HuH-7 (cell line): ENCODE measurements at places on chromosomes 7 and 10.

GRCh38 chr10:100303724-100304319 lies 17.3 kb upstream of the BLOC1S2 start:
- peak; percentile 47 for DNase-seq

- no peak for DNase-seq
Observed at GRCh38 chr7:156423876-156424275, 216.7 kb upstream of the RNF32 start.

DNA sequence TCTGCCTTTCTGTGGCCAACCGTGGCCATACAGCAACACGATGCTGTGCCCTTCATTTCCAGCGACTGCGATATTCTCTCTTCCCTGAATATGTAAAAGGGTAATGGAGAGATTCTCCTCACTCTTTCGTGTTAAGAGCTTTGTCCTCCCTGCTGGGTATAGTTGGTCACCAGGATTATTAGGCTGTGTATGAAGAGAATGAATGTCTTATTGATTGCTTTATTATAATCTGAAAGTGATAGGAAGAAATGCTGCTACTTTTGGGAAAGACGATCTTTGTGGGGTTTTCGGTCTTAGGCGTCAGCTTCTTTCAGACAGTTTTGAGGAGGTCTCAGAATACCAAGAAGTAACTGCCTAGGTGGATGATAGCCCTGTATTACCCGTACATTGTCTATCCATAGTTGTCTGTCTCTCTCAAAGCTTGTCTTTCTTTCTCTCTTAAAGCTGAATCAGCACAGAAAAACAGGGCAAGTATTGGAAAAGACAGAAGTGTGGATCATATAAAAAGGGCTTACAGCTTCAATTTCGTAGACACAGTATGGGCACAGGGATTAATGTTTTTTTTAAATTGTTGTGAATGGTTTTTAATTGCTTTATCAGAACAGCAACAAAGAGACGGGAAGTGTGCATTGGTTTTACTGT lies 1.2 kb downstream of the AHCYL2 start:
- no peak for DNase-seq

DNA sequence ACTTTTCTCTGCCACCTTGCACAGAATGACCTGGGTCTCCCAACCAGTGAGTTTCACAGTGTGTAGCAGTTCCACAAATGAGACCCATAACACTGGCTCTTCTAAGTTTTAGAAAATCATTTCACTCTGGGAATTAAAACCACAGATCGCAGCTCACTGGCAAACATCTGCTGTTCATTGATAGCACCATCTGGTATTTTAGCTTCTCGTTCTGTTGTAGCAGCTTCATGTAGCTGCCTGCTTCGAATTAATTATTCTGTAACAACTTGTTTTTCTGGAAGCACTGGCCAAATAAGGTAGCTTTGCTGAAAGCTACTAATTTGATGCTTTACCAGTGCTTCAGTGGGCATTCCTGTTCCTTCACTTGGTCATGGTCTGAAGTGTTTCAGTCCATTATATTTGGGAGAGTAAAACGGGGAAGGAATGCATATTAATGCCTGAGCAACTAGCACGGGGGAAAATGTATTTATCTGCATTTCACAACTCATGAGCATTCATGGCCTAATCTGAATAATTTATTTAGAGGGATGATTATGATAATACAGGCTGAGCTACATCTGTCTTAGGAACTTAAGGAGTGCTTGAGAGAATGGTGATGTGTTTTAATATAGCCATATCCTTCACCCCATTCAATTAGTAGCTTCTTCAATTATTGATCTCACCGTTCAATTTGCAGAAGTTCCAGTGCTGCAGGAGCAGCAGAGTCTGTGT lies 447.4 kb downstream of the XPNPEP1 start:
- DNase-seq, result no peak

DNA sequence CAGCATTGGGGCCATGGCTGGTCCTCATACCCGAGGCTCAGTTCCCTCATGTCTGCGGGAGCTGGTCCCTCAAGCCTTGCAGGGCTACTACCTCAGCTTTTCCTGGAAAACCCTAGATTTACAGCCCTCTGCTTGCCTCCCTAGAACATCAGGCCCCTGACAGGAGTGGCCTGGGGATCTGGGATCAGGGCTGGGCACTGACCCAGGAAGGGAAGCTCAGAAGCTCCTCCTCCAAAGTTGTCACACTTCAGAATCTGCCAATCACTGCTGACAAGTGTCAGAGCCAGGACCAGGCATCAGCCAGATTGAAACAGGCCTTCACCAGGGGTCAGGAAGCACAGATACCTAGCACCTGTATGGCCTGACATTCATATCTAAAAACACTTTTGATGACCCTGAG lies 115.2 kb downstream of the GRID1 start:
- DNase-seq, result no peak

DNA sequence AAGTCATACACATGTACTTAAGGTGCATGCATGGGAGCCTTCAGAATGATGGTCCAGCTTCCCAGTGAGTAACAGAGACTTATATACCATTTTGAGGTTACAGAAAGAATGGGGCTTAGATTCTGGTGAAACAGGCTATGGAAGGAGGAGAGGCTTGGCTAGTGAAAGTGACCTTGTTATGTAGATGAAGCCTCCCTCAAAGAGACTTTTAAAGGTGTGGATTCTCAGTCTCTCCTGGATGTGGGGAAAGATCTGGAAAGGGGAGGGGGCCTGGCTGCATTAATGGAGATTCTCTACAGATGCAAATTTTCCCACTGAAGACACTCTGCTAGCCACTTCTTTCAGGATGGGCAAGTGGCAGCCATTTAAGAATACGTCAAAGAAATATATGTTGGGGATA lies 5.5 kb downstream of the RASSF4 start:
- DNase-seq, result no peak

DNA sequence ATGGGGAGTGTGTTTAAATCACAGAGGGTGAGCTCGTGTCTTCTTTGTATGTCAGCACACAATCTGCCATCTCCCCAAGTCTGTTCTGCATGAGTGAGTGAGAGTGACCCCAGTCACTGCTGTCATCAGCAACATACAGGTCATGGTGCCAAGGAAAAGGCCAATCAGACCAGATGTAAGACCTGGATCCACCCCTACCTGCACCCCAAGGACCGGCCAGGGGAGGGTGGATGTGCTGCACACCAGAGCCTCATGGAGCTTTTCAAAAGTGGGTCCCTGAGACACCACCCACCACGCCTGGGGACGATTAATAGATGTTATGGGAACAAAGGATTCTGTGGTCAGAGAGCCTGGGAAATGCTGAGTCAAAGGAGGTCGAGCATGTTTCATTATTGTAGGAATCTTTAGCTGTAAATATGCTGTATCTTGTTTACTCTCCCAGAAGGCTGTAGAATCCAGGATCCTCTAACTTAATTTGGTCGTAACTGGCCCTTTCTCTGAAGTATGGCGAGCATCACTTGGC lies 420.5 kb downstream of the RPS24 start:
- no peak for DNase-seq

- DNase-seq, result no peak
Observed at GRCh38 chr7:148696787-148697186, 1.9 kb upstream of the CUL1 start.

DNA sequence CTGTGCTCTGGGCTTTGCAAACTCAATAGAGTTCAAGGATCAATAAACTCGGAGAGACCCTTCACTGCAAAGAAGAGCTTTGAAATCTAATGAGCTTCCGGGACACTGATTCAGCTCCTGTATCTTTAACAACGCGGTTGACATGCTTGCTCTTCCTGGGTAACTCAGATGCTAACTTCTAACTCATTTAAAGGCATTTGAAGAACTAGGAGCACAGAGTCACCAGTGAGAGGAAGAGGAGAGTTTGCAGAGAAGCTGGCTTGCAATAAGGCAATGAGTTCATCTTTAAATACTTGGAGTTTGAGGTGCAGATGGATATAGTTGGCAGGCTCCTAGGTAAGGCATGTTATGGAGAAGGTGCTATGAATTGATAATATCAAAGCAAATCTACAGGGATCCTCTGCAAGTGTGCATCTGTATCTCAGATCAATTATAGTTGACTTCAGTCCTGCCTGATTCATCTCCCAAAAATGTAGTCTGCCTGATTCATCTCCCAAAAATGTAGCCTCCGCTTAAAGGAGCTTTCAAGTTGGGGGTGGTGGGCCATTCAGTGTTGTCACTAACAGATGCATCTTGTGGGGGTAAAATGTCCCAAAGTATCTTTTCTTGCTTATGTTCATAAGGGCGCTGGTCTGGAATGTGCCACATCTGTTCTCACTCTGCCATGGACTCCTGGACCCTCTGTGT lies 182.5 kb upstream of the PRSS58 start:
- DNase-seq, result no peak
